Activated T-cell treated with anti-CD3 and anti-CD28 coated beads, Interleukin-2, amount 50 U/mL, for 24 hours (primary cell): ENCODE measurements at places on chromosomes 4 and X.

- no peak for DNase-seq
Measured at GRCh38 chr4:99763635-99764101, 53.0 kb upstream of the DAPP1 start.

DNA sequence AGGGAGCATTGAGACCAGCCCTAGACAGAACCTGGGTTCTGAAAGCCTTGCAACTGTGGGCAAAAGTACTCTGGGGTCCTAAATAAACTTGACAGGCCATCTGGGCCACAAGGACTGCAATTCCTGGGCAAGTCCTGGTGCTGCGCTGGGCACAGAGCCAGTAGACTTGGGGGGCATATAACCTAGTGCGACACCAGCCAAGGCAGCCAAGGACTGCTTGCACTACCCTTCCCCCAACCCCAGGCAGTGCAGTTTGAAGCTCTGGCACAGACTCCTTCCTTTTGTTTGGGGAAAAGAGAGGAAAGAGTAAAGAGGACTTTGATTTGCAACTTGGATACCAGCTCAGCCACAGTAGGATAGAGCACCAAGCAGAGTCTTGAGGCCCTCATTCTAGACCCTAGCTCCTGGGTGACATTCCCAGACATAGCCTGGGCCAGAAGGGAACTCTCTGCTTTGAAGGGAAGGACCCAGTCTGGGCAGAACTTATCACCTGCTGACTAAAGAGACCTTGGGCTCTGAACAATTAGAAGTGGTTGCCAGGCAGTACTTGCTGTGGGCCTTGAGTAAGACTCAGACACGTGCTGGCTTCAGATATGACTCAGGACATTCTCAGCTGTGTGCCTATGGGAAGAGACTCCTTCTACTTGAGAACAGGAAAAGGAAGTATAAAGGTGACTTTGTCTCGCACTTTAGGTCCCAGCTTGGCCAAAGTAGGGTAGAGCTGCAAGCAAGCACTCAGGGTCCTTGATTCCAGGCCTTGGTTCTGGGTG lies 522.8 kb downstream of the GLUD2 start:
- no peak for DNase-seq

DNA sequence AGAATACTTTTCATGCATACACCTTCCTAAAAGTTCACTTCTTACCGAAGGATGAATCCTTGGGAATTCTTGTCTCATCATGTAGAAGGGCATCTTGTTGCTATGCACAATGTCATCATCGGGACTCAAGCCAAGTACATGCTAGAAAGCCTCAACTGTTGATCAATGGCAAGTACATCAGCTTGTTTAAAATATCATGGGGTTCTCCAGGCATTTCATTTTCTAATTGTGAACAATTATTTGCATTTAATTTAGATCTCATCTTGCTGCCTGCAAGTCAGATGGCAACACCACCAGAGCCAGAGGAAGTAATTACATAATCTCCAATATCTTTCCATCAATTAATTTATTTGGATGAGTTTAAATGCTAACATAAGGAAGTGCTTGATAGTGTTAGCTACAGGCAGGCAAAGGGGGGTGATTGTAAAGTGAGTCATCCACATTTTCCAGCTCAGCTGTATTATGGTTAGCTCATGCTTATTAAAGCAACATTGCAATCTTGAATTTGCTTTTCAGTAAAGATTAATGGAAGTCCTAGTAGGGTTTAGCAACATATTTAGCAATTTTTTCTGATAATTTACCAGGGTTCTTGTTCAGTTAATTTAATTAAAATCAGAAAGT lies 356.5 kb downstream of the CBLL2 start:
- DNase-seq = no peak

- no peak for DNase-seq
Measured at GRCh38 chr4:16023776-16024408, 59.9 kb downstream of the PROM1 start.

DNA sequence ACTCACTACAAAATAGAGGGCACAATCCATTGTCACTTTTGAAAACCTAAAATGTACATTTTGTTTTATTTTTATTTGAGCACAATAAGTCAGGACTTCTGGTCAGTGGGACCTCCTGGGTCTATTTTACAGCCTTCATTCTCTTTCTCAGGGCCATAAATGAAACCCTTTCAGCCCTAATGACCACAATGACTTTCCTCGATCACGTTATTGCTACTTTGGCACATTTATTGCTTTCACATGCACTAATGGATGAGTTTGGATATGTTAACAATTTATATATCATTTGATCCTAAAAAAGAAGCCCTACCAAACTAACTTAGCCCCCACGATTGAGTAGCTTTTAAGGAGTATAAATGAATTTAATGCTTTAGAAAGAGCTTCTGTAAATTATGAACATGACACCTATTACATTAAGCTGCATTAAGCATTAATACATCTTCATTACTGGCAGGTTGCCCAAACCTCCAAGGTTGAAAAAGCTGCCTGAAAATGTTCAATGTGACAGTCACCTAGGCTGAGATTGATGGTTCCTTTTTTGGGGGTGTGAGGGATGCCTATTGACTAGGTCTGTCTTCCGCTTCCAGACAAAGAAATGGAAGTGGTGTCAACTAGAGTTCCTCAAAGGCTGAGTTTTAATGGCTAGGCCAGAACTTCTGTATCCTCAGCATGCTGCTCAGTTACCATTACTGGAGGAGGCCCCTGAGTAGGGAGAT lies 296.4 kb downstream of the GPAT3 start:
- no peak for DNase-seq
